Neural crest cell (in vitro differentiated cells): ENCODE measurements at places on chromosomes 7 and 10. TPM values are rescaled to one million over a fixed set of nuclear protein-coding genes. Genes with fewer than 3 reads are reported as not detected.
A peak's percentile ranks its signal among the peaks of the same experiment; 100 is the strongest.

Gene MYH16
- total RNA-seq = not detected in 2 replicates

Gene NKX6-2
- 0.32 TPM in 1 of 2 replicates, not detected in the other for total RNA-seq

Gene DMTF1
- 113 and 117 TPM in 2 replicates for total RNA-seq

- no peaks in the 10 kb centered on the region for H3K36me3 ChIP-seq
- H3K27ac ChIP-seq = no peak overlapping the region
- H3K27me3 ChIP-seq = no peaks in the 10 kb centered on the region
- DNase-seq = no peak
Measured at GRCh38 chr10:78581133-78581694, 487.6 kb upstream of the ZMIZ1 start.

DNA sequence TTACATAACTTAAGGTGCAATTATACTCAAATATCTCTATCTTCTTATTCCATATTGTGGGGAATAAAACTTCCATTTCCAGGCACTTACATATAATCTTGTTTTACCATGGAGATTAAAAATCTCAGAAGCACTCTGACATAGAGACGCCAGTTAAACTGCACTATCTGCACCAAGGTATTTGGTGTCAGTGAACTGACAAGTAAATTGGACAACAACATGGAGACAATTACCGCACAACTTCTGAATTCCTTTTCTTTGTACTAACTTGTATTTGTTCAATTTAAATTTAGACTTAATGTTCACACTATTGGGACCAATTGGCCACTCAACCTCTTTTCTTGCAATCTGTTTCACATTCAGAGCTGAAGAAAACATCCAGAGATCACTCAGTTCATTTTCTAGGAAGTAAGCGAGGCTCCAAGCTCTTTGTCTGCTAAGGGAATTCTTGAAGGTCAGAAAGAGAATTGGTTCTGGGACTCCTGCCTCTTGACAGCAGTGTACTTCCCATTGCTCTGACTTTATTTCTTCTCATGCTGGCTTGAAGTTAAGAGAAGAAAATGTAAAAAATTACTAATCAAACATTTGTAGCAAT lies 184.7 kb downstream of the CHCHD3 start:
- H3K36me3 ChIP-seq = peaks cover 32% of the 10 kb centered on the region
- H3K27ac ChIP-seq = peak overlapping the region; percentile 64
- no peak overlapping the region for H3K4me3 ChIP-seq
- DNase-seq = no peak

DNA sequence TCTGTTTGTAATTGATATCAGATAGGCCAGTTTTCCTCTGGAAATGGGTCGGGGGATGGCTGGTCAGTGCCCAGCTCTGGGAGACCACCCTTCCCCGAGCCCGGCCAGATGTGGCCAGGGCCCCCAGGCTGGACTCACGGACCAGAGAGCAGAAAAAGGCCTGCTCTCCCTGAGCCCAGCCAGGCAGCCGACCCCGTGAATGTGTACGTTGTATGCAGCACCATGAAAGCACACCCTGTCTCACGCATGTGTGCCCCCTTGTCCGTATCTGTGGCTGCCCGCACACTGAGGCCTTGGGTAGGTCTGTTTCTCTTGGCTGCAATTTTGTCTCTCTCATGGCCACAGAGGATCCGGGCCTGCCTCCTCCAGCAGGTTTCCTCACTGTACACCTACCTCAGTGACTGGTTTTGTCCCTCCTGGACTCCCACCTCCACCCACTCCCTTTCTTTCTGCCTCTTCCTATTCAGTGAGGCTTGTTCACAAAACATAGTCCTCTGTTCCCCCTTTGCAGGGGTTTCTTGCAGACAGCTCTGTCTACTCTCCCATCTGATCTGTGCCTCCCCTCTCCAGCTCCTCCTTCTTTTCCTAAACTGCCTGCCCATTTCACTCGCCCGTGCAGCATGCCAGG lies 23.6 kb upstream of the ANKRD2 start:
- H3K27ac ChIP-seq = peak overlapping the region; percentile 51
- no peak for DNase-seq
- no peaks in the 10 kb centered on the region for H3K36me3 ChIP-seq
- no peak overlapping the region for H3K4me3 ChIP-seq
- H3K27me3 ChIP-seq = no peaks in the 10 kb centered on the region

DNA sequence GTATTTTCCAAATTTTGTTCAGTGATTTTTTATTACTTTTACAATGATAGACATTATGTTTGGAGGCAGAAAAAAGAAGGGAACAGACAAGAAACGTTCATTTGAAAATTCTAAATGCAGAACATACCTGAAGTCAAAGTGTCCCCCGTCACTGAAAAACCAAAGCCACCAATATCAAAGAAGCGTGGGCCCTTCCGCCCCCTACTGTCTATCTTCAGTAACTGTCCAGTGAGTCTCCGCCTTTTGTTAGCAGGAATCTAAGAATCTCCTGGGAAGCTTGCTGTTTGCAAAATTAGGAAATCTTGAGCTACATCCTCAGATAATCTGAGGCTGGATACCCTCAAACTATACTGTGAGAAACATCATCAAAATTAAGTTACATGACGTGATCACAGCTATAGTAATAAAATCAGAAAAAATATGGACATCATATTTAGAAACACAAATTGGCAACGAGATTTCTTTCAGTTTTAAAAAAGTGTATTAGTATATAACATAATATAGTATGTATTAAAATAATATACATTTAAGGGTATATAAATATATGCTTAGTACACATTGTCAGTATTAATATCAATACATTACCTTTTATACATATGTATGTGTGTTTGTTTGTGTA lies 169.3 kb upstream of the AKR1E2 start:
- peak; percentile 44 for DNase-seq
- H3K4me1 ChIP-seq = peaks cover 23% of the 10 kb centered on the region
- no peaks in the 10 kb centered on the region for H3K36me3 ChIP-seq
- H3K4me3 ChIP-seq = no peak overlapping the region

- peaks cover 29% of the 10 kb centered on the region for H3K4me1 ChIP-seq
- no peak overlapping the region for H3K27ac ChIP-seq
- no peaks in the 10 kb centered on the region for H3K36me3 ChIP-seq
- no peak overlapping the region for H3K4me3 ChIP-seq
Measured at GRCh38 chr10:46287846-46288477, 1.2 kb downstream of the ANTXRL start.

- H3K36me3 ChIP-seq = no peaks in the 10 kb centered on the region
- no peak overlapping the region for H3K27ac ChIP-seq
- no peaks in the 10 kb centered on the region for H3K4me1 ChIP-seq
- H3K4me3 ChIP-seq = no peak overlapping the region
- DNase-seq = no peak
- H3K27me3 ChIP-seq = no peaks in the 10 kb centered on the region
Measured at GRCh38 chr10:94115725-94116124, 122.0 kb downstream of the PLCE1 start.

- no peak for DNase-seq
- H3K4me1 ChIP-seq = peaks cover 8% of the 10 kb centered on the region
- no peaks in the 10 kb centered on the region for H3K27me3 ChIP-seq
- no peak overlapping the region for H3K4me3 ChIP-seq
- H3K27ac ChIP-seq = no peak overlapping the region
Measured at GRCh38 chr7:10299384-10299783, 674.3 kb upstream of the PHF14 start.

DNA sequence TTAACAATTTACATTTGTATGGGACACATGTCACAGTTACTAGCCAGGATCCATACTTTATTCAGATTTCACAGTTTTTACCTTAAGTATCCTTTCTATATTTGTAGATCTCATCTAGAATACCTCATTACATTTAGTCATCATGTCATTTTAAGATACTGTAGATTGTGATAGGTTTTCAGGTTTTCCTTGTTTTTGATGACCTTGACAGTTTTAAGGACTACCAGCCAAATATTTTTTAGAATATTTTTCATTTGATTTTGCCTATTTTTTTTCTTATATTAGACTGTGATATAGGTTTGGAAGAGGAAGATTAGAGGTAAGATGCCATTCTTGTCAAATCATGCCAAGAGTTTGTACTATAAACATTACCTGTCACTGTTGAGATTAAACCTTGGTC lies 460.3 kb downstream of the ANKRD7 start:
- H3K4me1 ChIP-seq = no peaks in the 10 kb centered on the region
- H3K27me3 ChIP-seq = no peaks in the 10 kb centered on the region
- no peak for DNase-seq
- H3K36me3 ChIP-seq = no peaks in the 10 kb centered on the region

GRCh38 chr10:97882142-97883091 lies 32.8 kb downstream of the GOLGA7B start:
- no peaks in the 10 kb centered on the region for H3K36me3 ChIP-seq
- H3K4me3 ChIP-seq = no peak overlapping the region
- no peak for DNase-seq
- peaks cover 8% of the 10 kb centered on the region for H3K27me3 ChIP-seq
